NT2/D1 (cell line): ENCODE measurements at places on chromosomes 3 and 15.

- no peak for DNase-seq
These were observed 742 bp downstream of the TNK2 start for GRCh38 chr3:195907684-195907933.

- no peak for DNase-seq
These were observed 143.9 kb downstream of the TLE3 start for GRCh38 chr15:69953816-69954215.

- DNase-seq, result no peak
These were observed 62.5 kb upstream of the SKOR1 start for GRCh38 chr15:67762610-67763368.

DNA sequence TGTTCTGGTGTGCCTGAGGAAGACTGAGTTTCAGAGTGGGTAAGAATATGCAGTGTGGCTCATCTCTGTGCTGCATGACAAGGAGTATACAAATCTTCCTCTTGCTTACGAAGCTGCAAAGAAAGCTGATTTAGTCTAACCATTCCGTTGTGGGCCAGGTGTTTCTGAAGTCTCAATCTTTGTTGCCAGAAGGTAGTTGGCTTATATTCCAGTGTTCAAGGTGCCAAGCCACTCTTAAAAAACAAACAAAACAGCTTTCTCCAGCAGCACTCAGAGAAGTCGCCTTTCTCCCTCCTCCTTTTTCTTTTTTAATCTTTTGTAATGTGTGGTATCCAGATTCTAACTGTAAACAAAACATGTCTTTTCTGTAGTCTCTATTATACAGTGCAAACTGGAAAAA is 872.4 kb downstream of the NAALADL2 start:
- DNase-seq, result no peak

DNA sequence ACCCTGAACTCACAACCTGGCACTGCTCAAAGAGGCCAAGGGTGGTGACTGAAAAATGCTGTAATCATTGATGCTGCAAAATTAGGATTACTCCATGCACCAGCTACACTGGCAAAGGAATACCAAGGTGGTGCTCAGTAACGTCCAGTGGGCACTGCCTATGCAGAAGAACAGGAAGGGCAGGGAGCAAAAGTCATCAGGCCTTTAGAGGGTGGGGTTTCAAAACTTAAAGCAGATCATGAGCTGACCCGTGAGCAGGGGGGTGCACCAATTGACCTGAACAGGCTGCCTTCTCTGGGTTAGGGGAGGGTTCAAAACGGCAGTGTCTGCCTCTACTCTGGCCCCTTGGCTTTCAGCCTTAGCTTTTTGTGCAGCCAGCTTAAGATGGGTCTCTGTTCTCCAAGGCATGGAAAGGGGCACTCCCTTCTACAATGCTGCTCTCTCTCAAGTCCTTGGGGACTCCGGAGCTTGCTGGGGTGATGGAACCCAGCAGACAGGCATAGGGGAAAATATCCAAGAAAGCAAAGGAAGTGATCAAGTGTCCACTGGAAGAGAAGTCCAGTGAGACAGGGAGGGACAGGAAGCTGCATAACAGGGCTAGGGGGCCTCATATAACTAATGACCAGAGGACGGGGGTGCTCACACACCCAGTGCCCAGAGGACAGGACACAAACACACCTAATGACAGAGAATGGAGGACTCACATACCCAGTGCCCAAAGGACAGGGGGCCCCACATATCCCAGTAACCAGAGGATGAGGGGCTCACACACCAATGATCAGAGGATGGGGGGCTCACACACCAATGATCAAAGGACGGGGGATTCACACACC is 11.4 kb downstream of the RAB6B start:
- DNase-seq, result no peak

GRCh38 chr3:40850861-40851260 is 326.1 kb downstream of the ZNF621 start:
- no peak for DNase-seq

DNA sequence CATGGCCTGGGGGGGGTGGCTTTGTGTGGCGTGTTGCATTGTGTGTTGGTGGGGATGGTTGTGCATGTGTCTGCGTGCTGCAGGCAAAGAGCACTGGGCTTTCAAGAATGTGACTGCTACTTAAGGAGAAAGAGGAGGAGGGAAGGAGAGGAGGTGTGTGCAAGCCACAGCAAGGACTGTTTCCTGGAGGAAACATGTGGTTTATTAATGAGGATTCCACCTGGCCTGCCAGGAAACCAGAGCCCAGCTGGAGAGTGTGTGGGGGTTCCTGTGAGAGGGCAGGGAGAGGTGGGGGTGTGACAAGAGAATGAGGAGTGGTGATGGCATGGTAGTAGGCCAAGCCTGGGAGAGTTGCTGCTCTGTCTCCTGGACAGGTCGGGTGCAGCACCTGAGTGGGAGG is 258.1 kb upstream of the ROPN1 start:
- DNase-seq, result no peak

DNA sequence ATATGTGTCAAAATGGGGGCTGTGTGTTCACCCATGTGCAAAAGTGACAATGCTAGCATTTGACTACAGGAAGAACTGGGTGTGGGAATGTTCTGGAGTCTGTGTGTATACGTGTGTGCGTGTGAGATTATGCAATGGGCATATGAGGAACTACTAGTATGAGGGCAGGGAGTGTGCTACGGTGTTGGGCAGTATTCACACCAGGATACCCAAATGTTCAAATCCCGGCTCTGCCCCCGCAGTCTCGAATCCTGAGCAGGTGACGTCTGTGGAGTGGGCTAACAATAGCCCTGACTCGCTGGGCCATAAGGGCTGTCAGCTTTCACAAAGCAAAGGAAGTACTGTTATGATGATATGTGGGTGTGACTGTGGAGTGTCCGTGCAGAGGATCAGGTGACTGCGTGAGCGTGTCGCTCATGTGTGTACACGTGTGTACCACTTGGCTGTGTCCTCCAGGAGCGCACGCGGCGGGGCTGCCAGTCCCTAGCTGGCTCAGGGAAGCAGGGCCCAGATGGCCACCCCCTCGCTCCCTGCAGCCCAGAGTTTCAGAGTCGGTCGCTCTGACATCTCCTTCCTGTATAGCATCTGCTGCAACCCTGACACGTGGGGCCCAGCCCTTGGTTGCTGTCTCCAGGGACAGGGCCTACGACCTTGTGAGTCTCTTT is 27.2 kb downstream of the IQSEC1 start:
- DNase-seq, result no peak

GRCh38 chr3:60948488-60948887 is 302.8 kb downstream of the FHIT start:
- no peak for DNase-seq

- DNase-seq, result no peak
These were observed 239.1 kb upstream of the SGO1 start for GRCh38 chr3:20425138-20425537.

- DNase-seq, result peak; percentile 56
These were observed 24.8 kb downstream of the TMEM212 start for GRCh38 chr3:171867981-171868380.

DNA sequence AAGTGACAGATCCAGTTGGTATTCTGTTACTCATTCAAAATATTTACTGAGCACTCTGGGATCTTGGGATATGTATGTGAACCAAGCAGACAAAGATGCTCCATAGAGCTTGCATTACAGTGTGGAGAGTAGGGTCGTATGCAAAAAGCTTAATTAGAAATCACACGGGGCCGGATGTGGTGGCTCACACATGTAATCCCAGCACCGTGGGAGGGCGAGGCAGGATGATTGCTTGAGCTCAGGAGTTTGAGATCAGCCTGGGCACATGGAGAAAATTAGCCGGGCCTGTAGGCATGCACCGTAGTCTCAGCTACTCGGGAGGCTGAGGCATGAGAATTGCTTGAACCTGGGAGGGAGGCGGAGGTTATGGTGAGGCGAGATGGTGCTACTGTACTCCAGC is 68.7 kb upstream of the MB21D2 start:
- no peak for DNase-seq

DNA sequence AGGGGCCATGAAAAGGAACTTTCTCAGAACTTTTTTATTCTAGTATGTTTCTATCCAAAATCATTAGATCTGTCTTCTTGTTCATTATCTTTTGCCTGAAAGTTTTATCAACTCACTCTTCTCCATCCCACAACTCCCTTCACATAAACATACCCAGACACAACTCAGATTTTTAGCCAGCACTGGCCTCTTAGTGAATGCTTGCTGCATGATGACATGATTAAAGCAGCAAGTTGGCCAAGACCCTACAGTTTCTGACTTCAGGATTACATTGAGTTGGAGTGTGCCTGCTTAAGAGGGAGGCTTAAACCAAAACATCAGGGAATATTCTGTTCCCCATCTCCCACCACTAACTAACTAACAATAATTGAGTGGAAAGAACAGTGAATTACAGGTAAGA is 38.1 kb downstream of the PLSCR2 start:
- DNase-seq, result no peak

GRCh38 chr3:161854232-161854771 is 357.7 kb downstream of the OTOL1 start:
- DNase-seq, result peak; percentile 49

DNA sequence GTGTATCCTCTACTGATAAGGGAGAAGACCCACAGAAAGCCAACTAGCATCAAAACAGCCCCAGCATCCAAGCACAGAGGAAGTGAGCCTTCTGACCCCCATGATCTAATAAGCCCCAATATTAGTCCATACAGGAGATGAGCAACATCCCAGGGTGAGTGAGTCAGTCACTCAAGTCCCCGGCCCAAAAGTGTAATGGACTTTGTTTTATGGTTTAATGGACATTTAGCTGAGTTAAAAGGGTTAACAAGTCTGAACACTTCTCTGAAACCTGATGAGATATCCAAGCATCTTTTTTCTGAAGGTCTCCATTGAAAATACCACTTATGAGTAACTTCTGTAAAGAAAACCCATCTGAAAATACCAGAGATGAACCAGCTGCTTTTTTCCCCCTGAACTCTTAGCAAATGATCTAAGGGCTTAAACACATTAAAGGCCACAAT is 115.6 kb downstream of the GREM1 start:
- DNase-seq, result no peak

- no peak for DNase-seq
These were observed 42.2 kb downstream of the KLHL25 start for GRCh38 chr15:85752491-85752961.

GRCh38 chr3:142279965-142280590 is 54.7 kb upstream of the GK5 start:
- peak; percentile 72 for DNase-seq

- no peak for DNase-seq
These were observed 1.3 kb downstream of the RPL14 start for GRCh38 chr3:40458473-40458872.

GRCh38 chr3:135057996-135058395 is 262.9 kb downstream of the EPHB1 start:
- DNase-seq, result no peak

- no peak for DNase-seq
These were observed 54.4 kb downstream of the TPRA1 start for GRCh38 chr3:127535901-127536829.

DNA sequence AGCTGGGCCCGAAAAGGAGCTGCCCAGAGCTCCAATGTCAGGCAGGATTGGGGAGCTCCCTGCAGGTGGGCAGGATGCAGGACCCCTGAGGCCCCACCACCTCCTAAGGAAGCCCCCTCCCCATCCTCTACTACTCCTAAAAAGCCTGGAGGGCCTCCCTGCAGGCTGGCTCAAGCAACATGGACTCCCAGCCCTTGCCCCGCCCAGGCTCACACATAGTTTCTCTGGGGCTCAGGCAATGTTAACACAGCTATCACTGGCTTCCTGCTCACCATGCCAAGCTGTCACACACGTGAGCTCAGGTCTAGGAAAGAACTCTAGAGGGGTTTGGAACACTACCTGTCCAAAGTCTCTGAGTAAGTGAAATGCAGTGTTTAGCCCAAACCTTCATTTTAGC is 65.4 kb upstream of the ZNF148 start:
- no peak for DNase-seq

GRCh38 chr3:72078676-72079368 is 293.9 kb upstream of the PROK2 start:
- DNase-seq, result no peak

GRCh38 chr3:119013951-119014350 is 20.7 kb downstream of the IGSF11 start:
- no peak for DNase-seq

GRCh38 chr3:38617586-38617985 is 31.9 kb downstream of the SCN5A start:
- no peak for DNase-seq

DNA sequence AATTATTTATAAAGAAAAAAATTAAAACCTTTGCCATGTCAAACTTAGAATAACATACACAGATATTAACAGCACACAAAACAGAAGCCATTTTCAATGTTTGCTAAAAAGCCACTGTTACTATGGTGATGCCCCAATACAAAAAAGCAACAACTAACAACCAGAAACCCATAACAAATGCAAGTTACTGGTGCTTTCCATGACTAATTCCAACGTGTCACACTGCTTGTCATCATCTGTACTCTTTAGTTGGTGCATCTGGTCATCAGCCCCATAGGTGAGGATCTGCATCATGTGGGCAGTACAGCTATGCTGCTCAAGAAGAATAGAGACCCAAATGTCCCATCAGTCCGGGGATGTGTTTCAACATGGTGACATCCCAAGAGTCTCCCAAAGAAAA is 52.8 kb downstream of the ATP8B4 start:
- no peak for DNase-seq

DNA sequence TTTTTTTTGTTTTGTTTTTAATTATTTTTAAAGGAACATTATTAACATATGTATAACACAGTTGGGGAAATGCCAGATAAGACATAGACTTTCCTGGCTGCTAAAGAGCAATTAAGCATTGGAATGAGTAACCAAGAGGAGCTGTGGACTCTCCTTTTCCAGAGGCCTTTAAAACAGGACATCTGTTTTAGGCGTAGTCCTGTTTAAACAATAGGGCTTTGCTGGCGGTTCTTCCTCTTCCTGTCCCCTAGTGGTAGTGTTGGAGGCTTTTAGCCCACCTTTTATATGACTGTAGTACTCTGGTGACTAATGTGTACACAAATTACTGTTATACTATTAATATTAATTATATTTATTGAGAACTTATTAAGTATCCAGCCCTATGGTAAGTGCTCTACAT is 81.9 kb downstream of the PPARG start:
- DNase-seq, result no peak

DNA sequence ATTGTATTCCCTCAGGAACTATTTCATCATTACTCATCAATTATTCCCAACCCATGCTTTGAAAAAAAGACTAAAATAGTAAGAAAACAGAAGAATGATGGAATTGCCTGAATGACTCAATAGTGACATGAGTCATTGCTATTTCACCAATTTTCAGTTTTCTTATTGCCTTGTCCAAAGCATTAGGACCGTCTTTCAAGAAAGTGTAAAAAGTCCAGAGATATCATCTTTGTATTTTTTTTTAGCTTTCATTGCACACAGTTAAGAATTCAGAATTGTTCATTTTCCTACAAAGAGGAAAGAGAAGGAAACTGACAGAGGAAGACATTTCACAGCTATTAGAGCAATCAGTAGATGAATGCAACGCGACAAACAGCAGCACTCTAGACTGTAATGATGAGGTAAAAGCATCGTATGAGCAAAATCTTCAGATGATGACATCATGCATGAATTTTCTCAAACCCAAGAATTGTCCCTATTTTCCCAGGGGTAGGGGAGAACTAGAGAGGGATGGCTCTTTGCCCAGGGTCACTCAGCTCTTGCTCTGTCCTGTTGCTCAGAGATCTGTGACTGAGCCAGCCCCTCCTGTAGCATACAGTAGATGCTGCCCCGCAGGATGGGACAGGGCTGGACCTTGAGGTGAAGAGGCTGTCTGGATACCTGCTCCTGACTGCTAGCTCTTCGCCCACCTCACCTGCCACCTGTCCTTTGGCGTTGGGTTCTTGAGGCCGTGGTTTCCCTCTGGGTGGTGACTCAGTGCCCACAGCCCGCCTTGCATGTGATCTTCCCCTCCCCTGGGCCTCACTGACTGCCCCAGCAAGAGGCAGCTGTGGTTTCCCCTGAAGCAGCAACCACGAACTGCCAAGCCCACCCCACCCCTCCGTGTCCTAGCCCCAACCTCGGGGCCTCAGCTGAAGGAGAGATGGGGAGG is 84.8 kb downstream of the PPCDC start:
- no peak for DNase-seq
